A549 treated with ZK216348 at 1 μM for 4 hours (cell line): ENCODE measurements at places on chromosomes 13 and 19. TPM values are rescaled to one million over a fixed set of nuclear protein-coding genes. Genes with fewer than 3 reads are reported as not detected.

ETV2 gene
- total RNA-seq, result 1.1 to 3.1 TPM (median 2.7 TPM) in 5 replicates

FCAR gene
- not detected in 5 replicates for total RNA-seq

BRSK1 gene
- 3.2 to 5.1 TPM (median 4.6 TPM) in 5 replicates for total RNA-seq

KLK4 gene
- 0.41 TPM in 1 of 5 replicates, not detected in the others for total RNA-seq

PSG2 gene
- not detected in 5 replicates for total RNA-seq

GIPR gene
- 1.3 to 4.0 TPM (median 2.7 TPM) in 5 replicates for total RNA-seq

SOX21 gene
- total RNA-seq, result 0.40 to 1.2 TPM (median 0.98 TPM) in 5 replicates
